ENCODE measurements at places on chromosomes 5 and 9. TPM values are rescaled to one million over a fixed set of nuclear protein-coding genes. Genes with fewer than 3 reads are reported as not detected.

GRCh38 chr9:127187231-127187956 is 65.0 kb upstream of the ANGPTL2 start:
- no peak for DNase-seq

- DNase-seq, result no peak
Observed at GRCh38 chr9:136010176-136010575, 49.0 kb upstream of the UBAC1 start.

IL13 gene
- 0.72 TPM for total RNA-seq

- no peak for DNase-seq
Observed at GRCh38 chr5:177128551-177128981, 5.0 kb upstream of the NSD1 start.

DNA sequence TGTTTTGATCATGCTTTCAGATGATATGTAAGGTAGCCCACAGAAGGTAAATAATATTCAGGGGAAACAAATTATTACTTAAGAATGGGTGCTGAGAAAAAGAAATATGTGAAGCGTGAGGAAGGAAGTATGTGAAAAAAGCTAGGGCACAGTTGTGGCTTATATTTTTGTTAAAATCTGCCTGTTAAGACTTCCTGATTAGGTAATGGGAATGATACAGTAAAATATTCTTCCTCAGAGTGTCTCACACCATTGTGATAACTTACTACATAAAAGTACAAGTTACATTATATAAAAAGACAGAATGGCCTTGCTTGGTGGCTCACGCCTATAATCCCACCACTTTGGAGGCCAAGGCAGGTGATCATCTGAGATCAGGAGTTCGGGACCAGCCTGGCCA is 18.7 kb upstream of the PARP8 start:
- no peak for DNase-seq

Data from activated naive CD4-positive, alpha-beta T cell treated with anti-CD3 and anti-CD28 coated beads, Interleukin-2, amount 50 U/mL, for 72 hours (primary cell).